ENCODE measurements at places on chromosomes 12 and 14. TPM values are rescaled to one million over a fixed set of nuclear protein-coding genes. Genes with fewer than 3 reads are reported as not detected.

KRT71 gene
- not detected for total RNA-seq

ANG gene
- total RNA-seq = 1.7 TPM

IFI27 gene
- total RNA-seq = 2.0 TPM

ZFHX2 gene
- 1.8 TPM for total RNA-seq

UBR7 gene
- 12.7 TPM for total RNA-seq

NPFF gene
- not detected for total RNA-seq

SPX gene
- total RNA-seq = 203 TPM

CISTR gene
- total RNA-seq = not detected

BICDL1 gene
- total RNA-seq = 20.7 TPM

TAS2R43 gene
- not detected for total RNA-seq
